Effector CD4-positive, alpha-beta T cell (primary cell): ENCODE measurements at places on chromosomes 16 and 17.

GRCh38 chr17:35947156-35947585, 3.7 kb upstream of the LYZL6 start:
- DNase-seq: peak; percentile 19

GRCh38 chr16:72458035-72458434, 286.1 kb upstream of the PMFBP1 start:
- no peak for DNase-seq

- no peak for DNase-seq
Measured at GRCh38 chr16:12767897-12768296, 35.8 kb downstream of the CPPED1 start.

- DNase-seq: no peak
Measured at GRCh38 chr16:72961115-72961832, 86.7 kb downstream of the ZFHX3 start.

DNA sequence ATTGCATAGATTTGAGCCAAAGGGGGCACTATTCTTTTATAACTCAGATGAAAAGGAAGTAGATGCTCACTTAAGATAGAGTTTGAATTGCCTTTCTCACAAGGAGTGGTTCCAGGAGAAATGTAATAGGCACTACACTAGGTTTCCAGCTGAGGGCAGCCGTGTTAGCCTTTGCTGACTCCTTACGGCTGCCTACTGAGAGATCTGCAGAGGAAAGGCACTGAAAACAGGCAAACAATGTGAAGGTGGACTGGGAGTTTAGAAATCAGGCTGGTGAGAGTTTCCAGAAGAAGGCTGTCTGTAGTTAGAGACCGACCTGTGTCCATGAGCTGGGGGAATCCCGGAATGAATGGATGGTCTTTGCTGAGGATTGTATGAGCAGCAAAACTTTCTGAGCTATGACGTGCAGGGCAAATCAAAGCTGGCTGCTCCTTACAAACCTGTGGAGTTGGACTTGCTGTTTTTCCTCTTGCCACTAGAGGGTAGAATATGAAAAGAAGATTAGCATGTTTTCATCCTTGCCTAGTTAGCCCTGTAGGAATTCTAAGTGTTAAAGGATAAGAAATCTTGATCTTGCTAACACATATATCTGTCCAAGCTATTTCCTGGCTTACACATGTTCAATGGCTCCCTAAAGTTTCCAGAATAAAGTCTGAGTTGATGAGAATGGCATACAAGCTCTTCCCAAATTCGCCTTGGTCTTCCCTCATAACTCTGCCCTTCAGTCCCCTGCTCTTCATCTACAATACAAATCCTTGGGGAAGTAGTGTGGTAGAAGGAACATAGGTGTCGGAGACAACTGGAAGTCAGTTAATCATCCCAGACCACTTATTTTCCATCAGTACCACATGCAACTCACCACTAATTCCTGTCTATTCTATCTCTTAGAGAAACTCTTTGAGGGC, 20.1 kb upstream of the TAOK1 start:
- DNase-seq: peak; percentile 33

GRCh38 chr17:15385305-15385704, 43.9 kb upstream of the TEKT3 start:
- DNase-seq: no peak

- DNase-seq: no peak
Measured at GRCh38 chr16:11677451-11677951, 9.2 kb downstream of the SNN start.

GRCh38 chr17:77473615-77474226, 333.0 kb downstream of the SEC14L1 start:
- DNase-seq: no peak

- DNase-seq: no peak
Measured at GRCh38 chr17:49471089-49471683, 23.9 kb upstream of the NGFR start.

DNA sequence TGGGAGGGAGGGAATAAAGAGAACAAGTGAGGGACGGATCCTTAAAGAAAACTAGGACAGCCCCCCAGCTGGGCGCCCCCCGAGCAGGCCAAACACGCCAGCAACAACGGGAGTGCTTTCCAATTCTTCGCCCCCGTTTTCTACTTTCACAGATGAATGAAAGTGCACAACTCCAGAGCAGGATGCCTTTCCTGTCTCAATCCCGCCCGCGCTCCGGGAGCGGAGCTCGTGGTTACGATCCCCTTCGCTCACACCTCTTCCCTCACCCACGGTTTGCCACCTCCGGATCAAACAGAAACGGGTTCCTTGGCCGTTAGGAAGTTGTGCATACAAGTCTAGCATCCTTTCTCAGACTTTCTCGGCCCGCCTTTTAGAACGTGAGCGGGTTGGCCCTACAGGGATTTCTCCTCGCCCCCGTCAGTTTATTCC, 680 bp downstream of the SKA2 start:
- peak; percentile 17 for DNase-seq

DNA sequence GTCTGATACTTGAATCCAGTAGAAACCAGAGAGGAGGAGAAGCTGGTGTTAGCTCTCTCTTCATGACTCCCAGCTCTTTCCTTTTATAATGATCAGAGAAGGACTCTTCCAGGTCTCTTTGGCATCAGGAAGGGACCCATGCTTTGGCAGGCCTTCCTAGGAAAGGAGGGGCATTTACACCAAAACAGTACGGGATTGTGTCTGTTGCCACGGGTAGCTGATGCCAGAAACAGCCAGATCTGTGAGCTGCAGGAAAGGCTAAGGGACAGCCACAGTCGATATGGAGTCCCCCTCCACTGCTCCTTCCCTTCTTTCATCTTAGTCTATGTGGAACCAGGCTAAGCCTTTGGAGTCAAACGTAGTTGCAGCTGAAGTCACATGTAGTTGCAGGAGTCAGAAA, 9.3 kb downstream of the CEP295NL start:
- DNase-seq: no peak

GRCh38 chr17:48484850-48485249, 46.0 kb downstream of the HOXB1 start:
- no peak for DNase-seq

GRCh38 chr17:29193146-29193545, 12.9 kb upstream of the MYO18A start:
- no peak for DNase-seq

GRCh38 chr16:81491541-81492188, 47.1 kb downstream of the CMIP start:
- no peak for DNase-seq

- peak; percentile 83 for DNase-seq
Measured at GRCh38 chr17:35373534-35373983, at the start of gene SLFN11. Gene SLFN11, minus strand, starts transcription at chr17:35373621. Its CDS starts 9,814 bp downstream, at chr17:35363807.

DNA sequence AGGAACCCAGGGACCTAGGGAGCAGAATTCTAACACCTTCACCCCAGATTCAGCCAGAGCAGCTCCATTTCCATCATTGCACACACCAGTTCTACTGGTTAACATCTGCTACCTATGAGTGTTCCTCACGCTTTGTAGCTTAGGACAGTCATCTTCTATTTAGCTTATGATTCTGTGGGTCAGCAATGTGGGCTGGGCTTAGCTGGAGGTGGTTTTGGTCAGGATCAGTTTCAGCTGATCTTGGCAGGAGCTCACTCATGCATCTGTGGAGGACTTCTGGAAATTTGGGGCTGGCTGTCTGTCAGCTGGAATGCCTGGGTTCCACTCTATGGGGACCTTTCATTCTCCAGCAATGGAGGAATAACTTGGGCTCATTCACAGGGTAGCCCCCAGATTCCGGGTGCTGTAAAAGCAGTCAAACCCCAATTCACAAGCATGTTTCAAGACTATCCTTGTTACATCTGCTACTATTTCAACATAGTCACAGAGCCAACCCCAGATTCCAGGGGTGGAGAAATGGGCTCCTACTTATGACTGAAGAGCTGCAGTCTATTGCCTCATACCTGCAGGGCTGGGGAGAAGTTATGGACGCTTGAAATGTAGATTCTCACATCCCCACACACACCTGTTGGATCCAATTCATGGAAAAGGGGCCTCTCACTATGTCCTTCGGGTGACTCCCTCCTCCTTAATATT, 3.4 kb upstream of the HP start:
- no peak for DNase-seq

DNA sequence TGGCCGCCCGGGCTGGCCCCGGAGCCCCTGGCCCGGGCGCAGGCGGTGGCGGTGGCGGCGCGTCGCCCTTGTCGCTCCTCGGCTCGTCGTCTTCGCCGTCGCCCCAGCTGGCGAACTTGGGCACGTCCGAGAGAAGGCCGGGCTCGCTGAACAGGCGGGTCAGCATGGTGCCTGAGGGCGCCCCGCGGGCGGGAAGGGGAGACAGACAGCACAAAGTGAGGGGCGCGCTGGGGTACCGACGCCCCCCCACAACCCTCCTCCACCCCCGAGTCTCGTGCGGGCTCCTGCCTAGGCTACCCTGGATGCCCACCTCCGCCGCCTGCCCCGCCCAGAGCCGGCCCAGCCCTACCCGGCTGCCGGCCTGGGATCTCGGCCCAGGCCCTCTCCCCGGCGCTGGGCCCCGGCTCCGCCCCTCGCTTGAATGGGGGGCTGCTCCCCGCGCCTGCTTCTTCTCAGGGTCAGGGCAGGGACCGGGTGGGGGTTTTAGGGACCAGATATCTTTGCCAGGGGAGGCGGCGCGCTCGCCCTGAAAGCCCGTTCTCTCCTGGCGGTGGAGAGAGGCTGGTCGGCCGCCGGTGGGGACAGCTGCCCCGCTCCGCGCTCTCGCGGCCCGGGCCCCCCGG, 1.2 kb downstream of the NEUROD2 start:
- DNase-seq: no peak

DNA sequence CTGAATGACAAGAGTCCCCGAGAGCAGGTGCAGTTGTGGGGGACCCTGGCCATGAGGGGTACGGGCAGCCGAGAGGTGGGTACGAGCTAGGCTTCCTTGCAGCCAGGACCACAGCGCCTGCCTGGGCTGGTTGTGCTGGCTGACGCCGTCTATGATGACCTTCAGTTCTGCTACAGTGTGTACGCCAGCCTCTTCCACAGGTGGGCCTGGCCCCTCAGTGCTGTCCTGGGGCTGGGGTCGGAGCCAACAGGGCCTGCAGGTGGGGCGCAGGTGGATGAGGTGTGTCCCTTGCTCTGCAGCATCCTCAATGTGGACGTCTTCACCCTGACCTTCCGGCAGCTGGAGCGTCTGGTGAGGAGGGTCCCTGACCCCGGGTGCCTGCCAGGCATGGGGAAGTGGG, 7.2 kb downstream of the TSR3 start:
- no peak for DNase-seq

DNA sequence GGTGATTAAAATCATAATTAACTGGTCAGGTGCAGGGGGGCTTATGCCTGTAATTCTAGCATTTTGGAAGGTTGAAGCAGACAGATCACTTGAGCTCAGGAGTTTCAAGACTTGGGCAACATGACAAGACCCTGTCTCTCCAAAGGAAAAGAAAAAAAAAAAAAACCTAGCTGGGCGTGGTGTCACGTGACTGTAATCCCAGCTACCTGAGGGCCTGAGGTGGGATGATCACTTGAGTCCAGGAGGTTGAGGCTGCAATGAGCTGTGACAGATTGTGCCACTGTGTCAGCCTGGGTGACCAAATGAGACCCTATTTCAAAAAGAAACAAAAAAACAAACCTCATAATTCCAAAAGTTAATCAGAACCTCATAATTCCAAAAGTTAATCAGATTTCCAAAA, 505.5 kb downstream of the CDH8 start:
- DNase-seq: no peak

DNA sequence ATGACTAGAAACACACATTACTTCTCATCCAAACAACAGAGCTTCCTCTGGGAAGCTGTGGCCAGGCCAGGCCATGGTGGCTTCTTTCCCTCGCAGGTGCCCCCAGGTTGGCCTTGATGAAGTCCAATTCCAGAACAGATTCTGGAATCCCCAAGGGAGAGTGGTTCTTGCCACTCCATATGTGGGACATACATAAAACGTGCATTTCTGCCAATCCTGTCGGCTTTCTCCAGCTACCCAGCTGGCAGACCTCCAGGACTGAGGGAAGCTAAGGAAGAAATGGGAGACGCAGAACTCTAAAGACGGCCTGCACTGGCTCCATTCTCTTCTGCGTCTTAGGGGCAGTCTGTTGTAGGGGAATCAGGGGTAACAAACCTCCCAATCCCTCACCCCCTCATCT, 219.2 kb upstream of the CDH5 start:
- no peak for DNase-seq

DNA sequence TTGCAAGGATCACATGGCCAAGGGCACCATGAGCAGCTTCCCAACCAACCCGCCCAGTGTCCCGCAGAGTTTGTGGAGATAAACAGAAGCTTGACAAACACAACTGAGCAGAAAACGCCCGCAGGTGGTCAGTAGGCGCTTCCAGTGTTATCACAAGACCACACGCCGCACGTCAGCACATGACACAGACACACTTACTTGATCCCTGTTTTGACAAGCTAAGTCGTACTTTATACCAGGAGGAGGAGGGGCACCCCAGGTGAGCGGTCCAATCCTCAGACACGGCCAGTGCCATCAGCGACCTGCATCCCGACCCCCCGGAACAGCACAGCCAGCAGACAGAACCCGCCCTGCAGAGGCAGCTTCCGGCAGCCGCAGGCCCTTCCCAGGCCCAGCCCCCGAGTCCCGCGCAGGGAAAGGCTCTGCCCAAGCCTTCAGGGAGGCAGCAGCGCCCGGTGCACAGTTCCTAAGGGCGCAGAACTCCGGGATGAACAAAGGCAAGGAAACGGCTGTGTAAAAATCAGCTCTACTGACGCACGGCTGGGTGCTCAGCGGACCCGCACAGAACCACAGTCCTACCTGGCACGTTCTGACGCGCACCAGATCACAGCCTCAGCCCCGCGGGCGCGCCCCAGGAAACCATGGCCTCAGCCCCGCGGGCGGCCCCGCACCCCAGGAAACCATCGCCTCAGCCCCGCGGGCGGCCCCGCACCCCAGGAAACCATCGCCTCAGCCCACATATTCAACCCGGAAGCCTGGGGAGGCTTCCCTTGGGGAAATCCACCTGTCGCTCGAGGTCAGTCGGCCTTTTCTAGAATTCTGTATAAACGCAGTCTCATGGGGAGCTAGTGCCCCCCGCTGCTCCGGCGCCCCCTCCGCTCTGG, 27.8 kb downstream of the AXIN1 start:
- peak; percentile 71 for DNase-seq

- no peak for DNase-seq
Measured at GRCh38 chr16:84098939-84099338, 17.8 kb downstream of the MBTPS1 start.

- DNase-seq: no peak
Measured at GRCh38 chr16:88287219-88287618, 95.5 kb upstream of the ZNF469 start.

GRCh38 chr17:5901731-5902130, 168.4 kb upstream of the WSCD1 start:
- DNase-seq: no peak

DNA sequence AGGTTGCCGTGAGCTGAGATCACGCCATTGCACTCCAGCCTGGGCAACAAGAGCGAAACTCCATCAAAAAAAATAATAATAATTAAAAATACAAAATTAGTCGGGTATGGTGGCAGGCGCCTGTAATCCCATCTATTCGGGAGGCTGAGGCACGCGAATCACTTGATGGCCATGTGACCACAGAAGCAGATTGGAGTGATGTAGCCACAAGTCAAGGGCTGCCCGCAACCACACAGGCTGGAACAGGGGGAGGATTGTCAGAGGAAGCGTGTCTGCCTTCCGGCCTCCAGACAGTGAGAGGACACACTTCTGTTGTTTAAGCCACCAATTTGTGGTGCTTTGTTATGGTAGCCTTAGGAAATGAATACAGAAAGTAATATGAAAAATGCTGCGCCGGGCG, 11.8 kb upstream of the NAGS start:
- DNase-seq: no peak
